ENCODE measurements at places on chromosomes 4 and X. TPM values are rescaled to one million over a fixed set of nuclear protein-coding genes. Genes with fewer than 3 reads are reported as not detected.

- DNase-seq, result no peak
Observed at GRCh38 chr4:122052677-122053076, 99.5 kb upstream of the BLTP1 start.

- DNase-seq, result no peak
Observed at GRCh38 chr4:138113819-138114400, 128.2 kb downstream of the SLC7A11 start.

GRCh38 chrX:70979136-70979762 is 48.4 kb upstream of the SLC7A3 start:
- DNase-seq, result peak; percentile 50

Gene C4orf36
- 8.6 TPM for total RNA-seq
